ENCODE measurements at places on chromosomes 6 and 20.

- DNase-seq = no peak
- H3K27ac ChIP-seq = no peak overlapping the region
- H3K4me1 ChIP-seq = no peaks in the 10 kb centered on the region
- H3K4me3 ChIP-seq = no peak overlapping the region
- H3K36me3 ChIP-seq = no peaks in the 10 kb centered on the region
- H3K27me3 ChIP-seq = peaks cover 2% of the 10 kb centered on the region
Measured at GRCh38 chr6:75842191-75842590, 93.2 kb downstream of the MYO6 start.

DNA sequence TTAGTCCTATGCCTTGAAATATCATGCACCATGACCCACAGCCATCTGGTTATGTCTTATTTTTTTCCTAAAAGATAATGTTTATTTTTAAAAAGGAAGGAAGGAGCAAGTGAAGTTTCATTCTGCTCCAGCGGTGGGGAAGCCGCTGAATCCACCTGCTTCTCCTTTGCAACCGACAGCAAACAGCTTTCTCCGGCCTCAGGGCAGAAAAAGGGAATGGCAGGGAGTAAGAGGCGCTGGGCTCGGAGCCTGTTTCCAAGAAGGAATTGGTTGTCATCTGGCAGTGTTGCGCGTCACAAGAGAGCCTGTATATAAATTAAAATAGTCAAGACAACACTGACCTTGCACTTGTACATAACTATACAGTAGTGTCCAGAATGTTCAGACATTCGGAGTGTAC lies 14.2 kb downstream of the GFRA4 start:
- H3K4me3 ChIP-seq = no peak overlapping the region
- peaks cover 1% of the 10 kb centered on the region for H3K27me3 ChIP-seq

DNA sequence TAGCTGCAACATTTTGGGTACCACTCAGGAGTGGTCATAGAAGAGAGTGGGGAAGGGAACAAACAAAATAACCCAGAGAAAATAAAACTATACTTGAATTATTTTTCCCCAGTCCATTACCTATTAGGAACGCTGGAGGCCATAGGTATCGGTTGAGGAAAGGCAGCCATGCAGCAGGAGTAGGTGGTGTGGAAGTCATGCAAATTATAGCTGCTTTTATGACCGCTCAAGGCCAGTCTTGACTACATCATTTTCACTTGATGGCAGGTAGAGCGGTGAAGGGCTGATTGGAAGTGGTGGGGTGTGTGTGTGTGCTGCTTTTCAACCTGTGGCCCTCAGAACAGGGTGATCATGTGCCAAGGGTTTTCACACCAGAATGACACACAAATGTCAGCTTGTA lies 36.5 kb upstream of the KIF13A start:
- H3K27ac ChIP-seq = no peak overlapping the region
- no peak for DNase-seq
- H3K36me3 ChIP-seq = no peaks in the 10 kb centered on the region
- no peak overlapping the region for H3K4me3 ChIP-seq
- H3K4me1 ChIP-seq = no peaks in the 10 kb centered on the region

GRCh38 chr6:43123461-43124314 lies 47.4 kb upstream of the SRF start:
- peaks cover 4% of the 10 kb centered on the region for H3K27me3 ChIP-seq
- no peak overlapping the region for H3K27ac ChIP-seq
- no peaks in the 10 kb centered on the region for H3K4me1 ChIP-seq
- H3K36me3 ChIP-seq = no peaks in the 10 kb centered on the region
- DNase-seq = no peak
- no peak overlapping the region for H3K4me3 ChIP-seq

DNA sequence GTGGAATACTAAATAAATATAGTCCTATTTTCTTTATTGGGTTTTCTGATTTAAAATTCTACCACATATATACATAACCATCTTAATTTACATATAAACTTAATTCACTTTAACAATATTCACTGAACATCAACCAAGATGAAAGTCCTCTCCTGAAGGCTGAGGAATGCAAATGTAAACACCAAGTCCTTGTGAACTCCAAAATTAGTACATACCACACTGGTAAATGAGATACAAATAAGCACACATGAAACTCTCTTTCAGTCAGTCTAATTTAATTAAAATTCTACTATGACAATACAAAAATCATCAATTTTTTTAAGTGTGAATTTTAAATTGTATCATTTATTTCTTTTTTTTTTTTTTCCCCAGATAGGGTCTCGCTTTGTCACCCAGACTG lies 205.1 kb upstream of the RUNX2 start:
- H3K4me1 ChIP-seq = no peaks in the 10 kb centered on the region
- peaks cover 6% of the 10 kb centered on the region for H3K36me3 ChIP-seq
- no peaks in the 10 kb centered on the region for H3K27me3 ChIP-seq
- DNase-seq = no peak
- H3K4me3 ChIP-seq = no peak overlapping the region
- no peak overlapping the region for H3K27ac ChIP-seq

DNA sequence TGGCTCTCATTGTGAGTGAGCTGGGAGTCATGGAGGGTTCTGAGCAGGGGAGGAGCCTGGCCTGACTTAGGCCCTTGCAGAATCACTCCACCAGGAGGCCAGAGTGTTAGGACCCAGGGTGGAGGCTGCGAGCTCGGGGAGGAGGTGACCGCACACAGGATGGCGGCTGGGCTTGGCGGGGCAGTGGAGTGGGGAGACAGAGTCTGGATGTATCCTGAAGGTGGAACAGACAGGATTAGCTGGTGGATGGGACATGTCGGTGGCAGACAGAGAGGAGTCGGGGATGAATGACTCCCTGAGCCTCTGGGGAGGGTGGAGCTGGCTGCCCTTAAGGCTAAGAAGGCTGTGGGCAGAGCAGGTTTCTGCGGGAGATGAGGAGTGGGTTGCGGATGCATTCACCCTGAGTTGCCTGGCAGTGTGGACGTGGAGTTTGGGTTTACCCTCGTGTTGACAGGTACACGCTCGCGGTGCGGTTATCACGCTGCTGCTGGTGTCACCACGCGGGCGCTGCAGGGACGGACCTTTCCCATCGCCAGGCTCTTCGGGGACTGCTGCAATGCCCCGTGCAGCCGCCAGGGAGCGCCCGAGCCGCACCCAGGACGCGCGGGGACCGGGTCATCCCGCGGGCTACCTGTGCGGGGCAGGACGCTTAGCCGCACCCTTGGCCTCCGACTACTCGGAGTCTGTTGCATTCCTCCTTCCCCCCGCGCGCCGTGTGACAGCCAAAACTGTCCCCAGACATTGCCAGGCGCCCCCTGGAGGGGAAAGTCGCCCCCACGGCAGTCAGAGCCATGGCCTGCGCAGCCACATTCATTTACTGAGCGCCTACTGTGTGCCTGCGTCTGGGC lies 43.0 kb upstream of the PTGIS start:
- peak overlapping the region; percentile 56 for H3K27ac ChIP-seq
- no peaks in the 10 kb centered on the region for H3K27me3 ChIP-seq
- peak overlapping the region; percentile 73 for H3K4me3 ChIP-seq
- peaks cover 5% of the 10 kb centered on the region for H3K36me3 ChIP-seq
- H3K4me1 ChIP-seq = peaks cover 32% of the 10 kb centered on the region
- peak; percentile 75 for DNase-seq

- H3K27me3 ChIP-seq = no peaks in the 10 kb centered on the region
- H3K4me3 ChIP-seq = no peak overlapping the region
- H3K36me3 ChIP-seq = peaks cover 40% of the 10 kb centered on the region
- DNase-seq = no peak
Measured at GRCh38 chr6:78942446-78942845, 75.1 kb downstream of the IRAK1BP1 start.

GRCh38 chr6:1654054-1654453 lies 44.3 kb downstream of the FOXC1 start:
- H3K27me3 ChIP-seq = no peaks in the 10 kb centered on the region
- no peaks in the 10 kb centered on the region for H3K4me1 ChIP-seq
- no peak for DNase-seq
- H3K27ac ChIP-seq = no peak overlapping the region

DNA sequence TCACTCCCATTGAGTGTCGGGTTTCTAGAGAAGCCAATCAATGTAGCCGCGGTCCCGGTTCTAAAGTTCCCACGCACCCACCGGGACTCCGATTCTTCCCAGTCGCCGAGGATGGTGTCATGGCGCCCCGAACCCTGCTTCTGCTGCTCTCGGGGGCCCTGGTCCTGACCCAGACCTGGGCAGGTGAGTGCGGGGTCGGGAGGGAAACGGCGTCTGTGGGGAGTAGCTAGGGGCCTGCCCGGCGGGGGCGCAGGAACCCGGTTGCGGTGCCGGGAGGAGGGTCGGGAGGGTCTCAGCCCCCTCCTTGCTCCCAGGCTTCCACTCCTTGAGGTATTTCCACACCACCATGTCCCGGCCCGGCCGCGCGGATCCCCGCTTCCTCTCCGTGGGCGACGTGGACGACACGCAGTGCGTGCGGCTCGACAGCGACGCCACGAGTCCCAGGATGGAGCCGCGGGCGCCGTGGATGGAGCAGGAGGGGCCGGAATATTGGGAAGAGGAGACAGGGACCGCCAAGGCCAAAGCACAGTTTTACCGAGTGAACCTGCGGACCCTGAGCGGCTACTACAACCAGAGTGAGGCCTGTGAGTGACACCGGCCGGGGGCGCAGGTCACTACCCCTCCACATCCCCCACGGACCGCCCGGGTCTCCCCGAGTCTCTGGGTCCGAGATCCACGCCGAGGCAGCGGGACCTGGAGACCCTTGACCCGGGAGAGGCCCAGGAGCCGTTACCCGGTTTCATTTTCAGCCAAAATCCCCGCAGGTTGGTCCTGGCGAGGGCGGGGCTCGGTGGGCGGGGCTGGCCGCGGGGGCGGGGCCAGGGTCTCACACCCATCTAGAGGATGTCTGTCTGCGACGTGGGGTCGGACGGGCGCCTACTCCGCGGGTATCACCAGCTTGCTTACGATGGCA lies 35.2 kb upstream of the HLA-G start:
- peak overlapping the region; percentile 64 for H3K27ac ChIP-seq
- no peaks in the 10 kb centered on the region for H3K36me3 ChIP-seq
- DNase-seq = peak; percentile 69
- H3K4me3 ChIP-seq = peak overlapping the region; percentile 86
- H3K4me1 ChIP-seq = peaks cover 13% of the 10 kb centered on the region

DNA sequence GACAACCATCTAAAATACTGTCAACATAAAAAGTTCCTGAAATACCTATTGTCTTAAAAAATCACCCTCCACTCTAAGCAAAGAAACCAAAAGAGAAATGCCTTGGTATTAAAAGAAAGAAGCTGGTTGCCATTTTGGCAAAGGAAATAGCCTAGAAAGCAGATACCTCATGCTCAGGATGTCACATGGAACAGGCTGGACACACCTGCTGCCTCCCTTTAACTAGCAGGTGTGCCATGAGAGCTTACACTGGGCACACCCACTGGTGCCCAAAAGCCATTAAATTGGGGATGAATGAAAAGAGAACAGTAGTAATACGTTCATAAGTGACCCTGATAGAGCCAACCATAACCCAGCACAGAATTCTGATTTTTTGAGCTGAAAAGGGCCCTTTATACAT lies 1.5 kb downstream of the SLC23A2 start:
- peaks cover 29% of the 10 kb centered on the region for H3K4me1 ChIP-seq
- H3K4me3 ChIP-seq = peak overlapping the region; percentile 90
- peaks cover 7% of the 10 kb centered on the region for H3K27me3 ChIP-seq
- H3K27ac ChIP-seq = no peak overlapping the region

DNA sequence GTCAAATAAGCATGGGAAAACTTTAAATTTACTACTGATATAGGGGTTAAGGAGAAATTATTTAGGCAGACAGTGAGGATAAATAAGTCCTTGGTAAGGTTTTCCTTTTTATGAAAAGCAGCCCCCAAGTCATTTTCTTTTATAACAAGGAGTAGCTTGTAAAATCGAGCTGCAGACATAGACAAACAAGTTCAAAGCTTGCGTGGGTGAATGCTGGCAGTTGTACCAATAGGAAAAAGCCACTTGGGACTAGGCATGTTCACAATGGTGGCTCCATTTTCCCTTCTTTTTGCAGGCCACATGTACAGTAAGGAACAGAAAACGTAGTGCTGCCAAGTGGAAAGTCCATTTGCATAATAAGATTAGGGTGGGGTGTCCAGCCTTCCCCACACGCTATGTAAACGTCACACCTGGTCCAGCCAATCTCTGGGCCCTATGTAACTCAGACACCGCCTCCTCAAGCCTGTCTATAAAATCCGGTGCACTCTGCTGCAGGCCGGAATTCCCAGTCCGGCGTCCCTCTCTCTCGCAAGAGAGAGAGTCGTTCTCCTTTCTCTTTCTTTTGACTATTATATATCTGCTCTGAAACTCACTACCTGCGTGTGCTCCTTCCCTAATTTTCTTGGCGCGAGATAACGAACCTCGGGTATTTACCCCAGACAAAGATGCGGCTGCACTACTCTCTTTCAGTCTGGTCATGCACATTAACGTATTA lies 217.1 kb upstream of the MAN1A1 start:
- no peak for DNase-seq
- H3K4me3 ChIP-seq = no peak overlapping the region
- no peak overlapping the region for H3K27ac ChIP-seq
- no peaks in the 10 kb centered on the region for H3K36me3 ChIP-seq
- H3K4me1 ChIP-seq = no peaks in the 10 kb centered on the region
- no peaks in the 10 kb centered on the region for H3K27me3 ChIP-seq

DNA sequence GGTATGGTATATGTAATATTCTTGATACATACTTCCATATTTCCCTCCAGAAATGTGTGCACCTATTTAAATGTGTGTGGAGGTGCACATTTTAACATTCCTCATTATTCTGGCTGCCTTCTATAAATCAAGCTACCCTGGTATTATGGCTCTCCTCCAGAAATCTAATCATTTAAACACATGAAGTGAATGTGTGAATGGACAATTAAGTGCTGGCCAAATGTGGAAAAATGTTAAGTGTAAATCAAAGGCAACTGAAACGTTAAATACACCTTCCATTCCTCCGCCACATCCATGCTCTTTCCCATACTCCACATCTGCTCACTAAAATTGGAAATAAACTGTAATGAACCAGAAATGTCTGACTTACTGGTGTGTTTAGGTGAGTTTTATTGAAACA lies 24.9 kb upstream of the ESR1 start:
- H3K36me3 ChIP-seq = no peaks in the 10 kb centered on the region
- no peak overlapping the region for H3K27ac ChIP-seq
- H3K4me3 ChIP-seq = no peak overlapping the region
- H3K27me3 ChIP-seq = peaks cover 7% of the 10 kb centered on the region
- no peak for DNase-seq
- H3K4me1 ChIP-seq = no peaks in the 10 kb centered on the region

GRCh38 chr6:102458990-102459389 lies 1065.5 kb downstream of the GRIK2 start:
- DNase-seq = no peak
- no peak overlapping the region for H3K4me3 ChIP-seq
- no peaks in the 10 kb centered on the region for H3K36me3 ChIP-seq
- H3K27me3 ChIP-seq = no peaks in the 10 kb centered on the region

- DNase-seq = no peak
- peaks cover 8% of the 10 kb centered on the region for H3K4me1 ChIP-seq
- no peak overlapping the region for H3K4me3 ChIP-seq
- peaks cover 1% of the 10 kb centered on the region for H3K36me3 ChIP-seq
Measured at GRCh38 chr6:36335465-36336207, 1.1 kb downstream of the BNIP5 start.

DNA sequence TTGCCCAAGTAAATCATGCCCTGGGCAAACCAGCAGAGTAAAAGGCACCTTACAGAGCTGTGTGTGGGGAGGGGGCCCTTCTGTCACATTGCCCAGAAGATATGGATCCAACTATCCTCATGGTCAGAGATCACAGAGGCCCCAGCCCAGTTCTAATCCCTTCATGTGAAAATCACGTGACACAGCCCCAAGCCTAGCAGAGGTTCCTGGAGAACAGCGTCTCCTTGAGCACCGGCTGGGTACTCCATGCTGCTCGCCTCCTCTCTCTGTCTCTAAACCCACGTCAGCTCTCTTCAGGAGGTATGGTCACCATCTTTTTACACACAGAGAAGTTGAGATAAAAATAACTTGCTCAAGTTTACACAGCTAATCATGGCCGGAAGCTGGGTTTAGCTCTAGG lies 230.2 kb downstream of the ANKRD60 start:
- peaks cover 9% of the 10 kb centered on the region for H3K27me3 ChIP-seq
- H3K4me1 ChIP-seq = no peaks in the 10 kb centered on the region
- H3K27ac ChIP-seq = no peak overlapping the region
- no peak for DNase-seq
